ENCODE measurements at places on chromosomes 6 and 20. TPM values are rescaled to one million over a fixed set of nuclear protein-coding genes. Genes with fewer than 3 reads are reported as not detected.

PTK6 gene
- total RNA-seq = 5.2 TPM

TRIM31 gene
- not detected for total RNA-seq

ASIP gene
- not detected for total RNA-seq

TCP11 gene
- not detected for total RNA-seq

ZNF831 gene
- not detected for total RNA-seq

MLIP gene
- total RNA-seq = 18.3 TPM

CTSZ gene
- total RNA-seq = 74.7 TPM

SLC35F1 gene
- total RNA-seq = not detected

ANGPT4 gene
- total RNA-seq = not detected

RNF144B gene
- total RNA-seq = 6.7 TPM

SAMD5 gene
- total RNA-seq = 6.7 TPM

NOTCH4 gene
- 0.53 TPM for total RNA-seq

SPDEF gene
- not detected for total RNA-seq

BHLHE23 gene
- not detected for total RNA-seq

BPIFB1 gene
- total RNA-seq = not detected

PLA2G7 gene
- not detected for total RNA-seq

PRPH2 gene
- total RNA-seq = 1.4 TPM

PLAGL2 gene
- 3.5 TPM for total RNA-seq

RAMACL gene
- not detected for total RNA-seq

TMEM74B gene
- total RNA-seq = not detected

OTOR gene
- not detected for total RNA-seq

SLC26A8 gene
- total RNA-seq = not detected

TMEM170B gene
- total RNA-seq = 8.5 TPM

ZNF311 gene
- total RNA-seq = 0.32 TPM

ANKRD66 gene
- not detected for total RNA-seq

LYRM4 gene
- 20.9 TPM for total RNA-seq

Data from myocyte (in vitro differentiated cells).